Left colon (tissue), 2 donors: ENCODE measurements at places on chromosomes 1 and 21.

DNA sequence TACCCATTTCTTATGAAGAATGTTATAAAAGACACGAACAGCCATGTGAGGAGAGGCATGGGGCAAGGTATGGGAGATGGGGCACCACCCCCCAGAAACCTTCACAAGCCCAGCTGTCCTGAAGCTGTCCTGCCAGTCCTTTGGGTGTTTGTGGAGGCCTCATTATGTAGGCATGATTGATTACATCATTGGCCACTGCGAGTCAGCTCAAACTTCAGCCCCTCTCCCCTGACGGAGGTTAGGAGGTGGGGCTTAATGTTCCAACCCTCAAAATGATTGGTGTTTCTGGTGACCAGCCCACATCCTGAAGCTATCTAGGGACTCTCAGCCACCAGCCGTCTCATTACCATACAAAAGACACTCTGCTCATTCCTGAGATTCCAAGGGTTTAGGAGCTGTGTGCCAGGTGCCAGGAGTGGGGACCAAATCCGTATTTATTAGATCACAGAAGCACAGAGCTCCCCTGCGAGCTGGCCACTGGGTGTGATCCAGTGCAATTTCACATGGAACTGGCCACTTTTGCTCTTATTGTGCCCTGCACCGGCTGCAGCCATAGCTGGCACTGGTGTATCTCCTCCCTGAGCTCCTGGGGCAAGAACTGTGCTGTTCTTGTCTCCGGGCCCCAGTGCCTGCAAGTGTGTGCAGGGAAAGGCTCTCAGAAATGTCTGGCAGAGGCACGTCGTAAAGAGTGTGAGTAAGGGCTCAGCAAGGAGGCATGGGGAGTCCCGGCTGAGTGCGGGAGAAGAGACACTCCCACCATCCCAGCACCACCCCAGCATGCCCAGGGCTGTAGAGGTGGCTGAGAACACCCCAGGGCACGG is 10.5 kb downstream of the KIAA1614 start:
- no peak for DNase-seq

DNA sequence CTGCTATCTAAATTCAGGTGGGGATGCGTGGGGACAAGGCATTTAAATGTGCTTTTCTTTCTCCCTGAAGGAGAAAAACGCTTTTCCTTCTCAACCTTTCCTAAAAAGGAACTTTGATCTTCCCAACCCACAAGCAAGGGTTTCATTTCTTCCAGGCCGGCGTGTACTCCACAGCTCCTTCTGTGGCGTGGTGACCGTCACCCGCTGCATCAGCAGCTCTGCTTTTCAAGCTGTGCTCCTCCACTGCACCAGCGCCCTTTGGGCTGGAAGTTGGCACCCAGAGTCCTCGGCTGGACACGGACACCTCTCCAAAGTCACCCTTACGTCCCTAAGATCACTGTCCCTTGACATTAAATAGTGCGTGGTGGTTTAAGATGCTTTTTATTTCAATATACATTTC is 54.3 kb downstream of the PEX14 start:
- DNase-seq = no peak

DNA sequence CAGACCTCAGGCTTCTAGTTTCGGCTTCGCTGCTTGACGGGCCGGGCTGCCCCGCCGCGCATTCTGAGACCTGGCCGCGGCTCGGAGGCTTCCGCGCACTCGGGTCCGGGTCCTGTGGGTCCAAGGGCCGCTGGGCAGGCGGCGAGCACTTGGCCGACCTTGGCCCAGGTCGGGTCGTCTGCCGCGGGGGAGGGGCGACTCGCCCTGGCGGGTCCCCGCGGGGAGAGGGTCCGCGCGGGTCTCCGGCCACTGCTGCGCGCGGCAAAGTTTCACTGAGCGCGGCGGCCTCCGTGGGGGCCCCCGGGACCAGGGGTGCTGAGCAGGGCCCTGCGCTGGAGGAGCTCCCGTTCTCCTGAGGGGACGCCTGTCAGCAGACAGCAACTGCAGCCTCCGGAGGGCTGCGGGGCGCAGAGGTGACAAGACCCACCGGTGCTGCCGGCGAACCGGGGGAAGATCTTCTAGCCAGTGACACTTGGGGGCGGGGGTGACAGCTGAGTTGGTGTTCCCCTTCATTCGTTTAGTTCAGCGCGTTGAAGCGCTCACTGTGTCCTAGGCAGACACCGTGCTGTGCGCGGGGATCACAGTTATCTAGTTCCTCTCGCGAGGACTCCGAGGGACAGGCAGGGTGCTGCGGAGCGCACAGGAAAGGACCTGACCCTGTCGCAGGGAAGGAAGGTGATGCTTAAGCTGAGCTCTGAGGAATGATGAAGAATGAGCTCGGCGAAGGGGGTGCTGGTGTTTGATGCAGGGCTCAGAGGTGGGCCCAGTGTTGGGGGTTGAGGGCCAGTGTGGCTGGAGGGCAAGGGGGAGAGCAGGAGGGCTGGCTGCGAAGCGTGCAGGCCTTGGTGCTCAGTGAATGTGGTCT is 725 bp downstream of the MTFR1L start:
- DNase-seq = peak; percentile 79

GRCh38 chr1:168301664-168302320 is 21.1 kb downstream of the TBX19 start:
- no peak for DNase-seq

DNA sequence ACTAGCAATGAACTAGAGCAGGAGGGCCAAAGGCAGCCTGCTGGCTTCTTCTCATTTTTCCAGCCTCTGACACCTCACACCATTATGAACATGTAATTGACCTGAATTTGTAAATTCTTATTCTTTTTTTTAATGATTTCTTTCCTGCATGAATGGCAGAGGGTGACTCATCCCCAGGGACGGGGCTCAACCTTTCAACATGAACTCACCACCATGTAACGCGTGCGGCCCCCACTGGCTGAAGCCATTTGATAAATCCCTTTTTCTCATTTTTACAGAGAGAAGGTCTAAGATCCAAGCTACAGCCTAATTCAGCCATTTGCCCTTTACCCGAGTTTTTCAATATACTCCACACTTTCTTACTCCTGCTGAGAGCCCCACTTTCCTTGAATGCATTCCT is 9.3 kb upstream of the ETS2 start:
- DNase-seq = no peak

DNA sequence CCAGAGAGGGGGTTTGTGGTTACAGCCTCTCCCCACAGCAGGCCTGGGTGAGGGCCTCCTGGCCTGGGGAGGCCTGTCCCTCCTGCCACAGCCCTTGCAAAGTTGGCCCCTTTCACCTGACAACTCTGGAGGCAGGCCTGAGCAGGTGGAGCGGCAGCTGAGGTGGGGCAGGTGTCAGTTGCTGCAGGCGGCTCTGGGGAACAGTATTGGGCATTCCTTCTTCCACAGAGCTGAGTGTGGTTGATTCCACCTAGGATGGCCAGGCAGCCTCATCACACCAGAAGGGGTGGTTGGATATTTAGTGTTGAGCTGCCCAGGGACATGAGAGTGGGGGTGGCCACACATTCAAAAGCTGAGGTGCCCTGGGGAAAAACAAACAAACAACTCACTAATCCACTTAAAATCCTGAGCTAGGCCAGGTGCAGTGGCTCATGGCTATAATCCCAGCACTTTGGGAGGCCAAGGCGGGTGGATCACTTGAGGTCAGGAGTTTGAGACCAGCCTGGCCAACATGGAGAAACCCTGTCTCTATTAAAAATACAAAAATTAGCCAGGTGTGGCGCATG is 31.1 kb downstream of the PIGP start:
- no peak for DNase-seq

DNA sequence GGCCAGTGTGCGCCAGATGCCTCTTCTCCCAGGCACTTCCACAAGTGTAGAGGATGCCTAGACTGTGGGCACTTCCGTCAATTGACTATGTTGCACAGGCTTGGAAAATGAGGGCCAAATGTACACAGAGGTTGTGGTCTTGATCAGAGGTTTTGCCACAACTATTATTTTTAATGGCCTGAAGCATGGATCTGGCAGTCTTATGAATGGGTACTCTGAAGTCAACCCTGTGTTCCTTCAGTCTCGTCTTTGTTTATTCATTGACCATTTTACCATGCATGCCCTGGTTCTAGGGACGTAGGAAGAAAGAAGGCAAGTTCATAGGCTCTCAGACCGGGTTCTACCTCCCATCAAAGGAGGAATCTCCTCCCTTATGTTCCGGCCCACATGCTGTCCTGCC is 329.1 kb downstream of the HHAT start:
- DNase-seq = no peak

DNA sequence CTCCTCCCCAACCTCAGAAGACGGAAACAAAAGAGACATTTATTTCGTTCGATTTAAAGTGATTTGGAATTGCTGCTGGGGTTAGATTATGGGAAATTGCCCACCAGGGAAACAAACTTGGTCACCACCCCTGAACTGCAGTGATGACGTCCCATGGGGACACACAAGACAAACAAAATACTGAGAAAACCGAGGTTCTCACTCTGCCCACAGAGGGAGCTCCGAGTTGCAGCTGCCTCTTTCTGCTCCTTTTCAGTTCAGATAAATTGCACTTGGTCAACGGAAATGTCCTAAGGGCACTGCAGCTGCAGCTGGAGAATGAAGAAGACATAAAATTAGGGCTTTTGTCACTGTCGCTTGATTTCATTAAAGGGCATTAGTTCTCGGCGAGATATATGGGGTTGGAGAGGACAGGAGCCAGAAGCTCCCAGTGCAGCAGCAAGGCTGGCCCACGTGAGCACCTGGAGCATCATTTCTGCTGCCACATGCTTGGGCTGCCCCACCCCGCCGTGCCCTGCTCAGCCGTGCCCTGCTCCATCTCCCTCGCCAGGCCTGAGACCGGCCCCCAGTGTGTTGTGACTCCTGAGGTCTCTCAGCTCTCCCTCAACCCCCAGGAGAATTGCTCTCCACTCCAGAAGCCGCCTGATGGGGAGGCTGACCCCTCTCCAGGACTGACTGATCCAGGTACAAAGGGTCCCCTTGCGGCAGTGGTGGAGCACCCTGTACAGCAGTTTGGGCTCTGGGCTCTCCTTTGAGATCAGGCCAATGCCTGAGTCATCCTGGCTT is 231.7 kb upstream of the AJAP1 start:
- DNase-seq = no peak

DNA sequence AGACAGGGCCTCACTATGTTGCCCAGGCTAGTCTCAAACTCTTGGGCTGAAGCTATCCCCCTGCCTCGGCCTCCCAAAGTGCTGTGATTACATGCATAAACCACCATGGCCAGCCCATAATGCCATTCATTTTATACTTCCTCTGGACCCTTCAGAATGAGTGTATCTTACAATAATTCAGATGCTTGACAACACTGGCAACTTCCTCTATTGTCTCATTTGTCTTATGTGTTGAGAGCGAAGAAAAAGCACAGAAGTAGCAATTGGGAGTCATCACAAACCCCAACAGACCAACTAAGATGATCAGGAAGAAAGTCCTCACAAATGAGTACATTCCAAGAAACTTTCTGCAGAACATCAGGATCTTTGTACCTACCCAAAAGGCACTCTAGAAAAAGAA is 191.9 kb downstream of the RERE start:
- DNase-seq = no peak

GRCh38 chr1:203628201-203629015 is 1.8 kb downstream of the ATP2B4 start:
- peak; percentile 42 for DNase-seq

GRCh38 chr21:14538483-14538882 is 7.6 kb downstream of the SAMSN1 start:
- DNase-seq = no peak

- no peak for DNase-seq
Observed at GRCh38 chr1:55363268-55363667, 148.1 kb upstream of the USP24 start.

- DNase-seq = peak; percentile 27
Observed at GRCh38 chr1:247681288-247681897, 1.9 kb upstream of the OR13G1 start.

GRCh38 chr1:46547481-46548383 is 3.7 kb downstream of the KNCN start:
- no peak for DNase-seq

GRCh38 chr1:75742047-75742625 is 17.6 kb downstream of the ACADM start:
- no peak for DNase-seq

GRCh38 chr1:237126180-237126579 is 84.2 kb downstream of the RYR2 start:
- no peak for DNase-seq

GRCh38 chr1:88311265-88311664 is 372.8 kb upstream of the PKN2 start:
- no peak for DNase-seq

DNA sequence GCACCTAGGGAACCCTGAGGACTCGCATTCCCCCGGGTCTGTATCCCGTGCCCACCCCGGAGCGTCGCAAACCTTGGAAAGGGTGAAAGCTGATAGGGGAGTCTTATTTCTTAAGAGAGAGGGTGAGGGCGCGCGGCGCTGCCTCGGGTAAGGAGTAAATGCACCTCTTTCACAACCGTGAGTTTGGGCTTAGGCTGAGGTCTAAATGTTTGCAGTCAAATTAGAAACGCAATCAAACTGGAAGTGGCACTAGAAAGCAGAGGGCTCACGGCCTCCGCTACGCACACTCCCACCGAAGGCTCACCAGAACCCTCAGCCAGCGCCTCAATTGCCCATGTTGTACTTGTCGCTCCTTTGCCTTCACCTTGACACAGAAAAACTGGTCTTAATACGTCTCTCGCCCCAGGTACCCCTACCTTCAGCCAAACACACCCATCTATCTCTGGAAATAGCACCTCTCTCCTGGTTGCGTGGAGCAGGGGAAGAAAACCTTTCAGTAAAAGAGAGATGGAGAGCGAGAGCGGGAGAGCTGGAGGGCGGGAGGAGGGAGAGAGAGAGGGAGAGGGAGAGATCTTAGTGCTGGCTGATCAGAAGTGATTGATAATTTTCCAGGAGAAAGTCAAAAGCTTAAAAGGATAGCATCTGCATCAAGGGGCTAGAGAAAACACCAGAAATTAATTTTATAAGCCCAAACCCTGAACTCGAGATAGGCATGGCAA is 1.7 kb upstream of the HLX start:
- no peak for DNase-seq

- no peak for DNase-seq
Observed at GRCh38 chr21:44898851-44899767, 21.6 kb downstream of the ITGB2 start.

- DNase-seq = peak; percentile 27
Observed at GRCh38 chr1:112849425-112850033, 106.5 kb downstream of the SLC16A1 start.

DNA sequence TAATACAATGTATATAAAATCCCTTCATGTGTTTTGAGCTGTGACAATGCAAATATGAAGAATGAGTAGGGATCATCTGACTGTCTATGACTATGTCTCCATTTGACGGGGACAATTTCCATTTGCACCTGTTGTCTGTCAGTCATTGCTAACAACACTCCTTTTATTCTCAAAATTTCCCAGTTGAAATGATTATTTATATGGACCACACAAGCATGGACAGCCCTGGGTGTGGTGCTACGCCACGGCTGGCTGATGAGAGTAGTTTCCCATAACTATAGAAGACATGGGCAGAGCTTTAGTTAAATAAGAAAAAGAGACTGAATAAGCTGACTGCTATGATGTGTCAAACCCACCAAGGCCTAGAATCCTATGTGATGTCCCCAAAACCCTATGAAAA is 135.8 kb downstream of the MAP3K21 start:
- DNase-seq = no peak

- no peak for DNase-seq
Observed at GRCh38 chr1:7943251-7943650, 2.6 kb upstream of the TNFRSF9 start.

DNA sequence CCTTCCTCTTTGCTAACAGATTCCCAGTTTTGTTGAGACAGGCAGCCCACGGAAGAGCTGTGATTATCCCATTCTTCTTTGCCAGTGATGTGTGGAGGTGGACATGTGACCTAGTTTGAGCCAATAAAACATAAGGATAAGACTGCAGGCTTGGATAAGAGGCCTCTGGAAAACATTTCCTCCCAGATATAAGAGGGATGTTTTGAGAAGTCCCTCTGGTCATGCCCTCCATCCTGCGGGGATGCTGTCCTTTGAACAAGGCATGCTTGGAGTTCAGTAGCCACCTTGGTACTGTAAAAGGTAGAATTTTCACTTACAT is 155.7 kb downstream of the TM2D1 start:
- no peak for DNase-seq
